Activated CD4-positive, alpha-beta T cell treated with anti-CD3 and anti-CD28 coated beads, Interleukin-2, amount 10 ng/mL, durations not matched to agents 24 days and 14 days (primary cell): ENCODE measurements at places on chromosomes 3 and 15. TPM values are rescaled to one million over a fixed set of nuclear protein-coding genes. Genes with fewer than 3 reads are reported as not detected.

The HTR3C gene
- not detected in 2 replicates for total RNA-seq

The ANKDD1A gene
- 1.4 and 1.8 TPM in 2 replicates for total RNA-seq

The LRRC34 gene
- total RNA-seq: 4.7 and 5.8 TPM in 2 replicates

The CCR5 gene
- 1.7 and 2.3 TPM in 2 replicates for total RNA-seq

The TGM5 gene
- total RNA-seq: 0.07 TPM in 1 of 2 replicates, not detected in the other

The SIN3A gene
- 92.2 and 102 TPM in 2 replicates for total RNA-seq

The DUOXA1 gene
- not detected in 2 replicates for total RNA-seq

The TTLL13 gene
- total RNA-seq: 0.44 and 1.4 TPM in 2 replicates

The GATA2 gene
- total RNA-seq: not detected in 2 replicates

The CP gene
- not detected in 2 replicates for total RNA-seq

The RYR3 gene
- not detected in 2 replicates for total RNA-seq

The CASR gene
- total RNA-seq: not detected in 2 replicates

The TEX55 gene
- total RNA-seq: not detected in 2 replicates

The SMCO1 gene
- total RNA-seq: not detected in 2 replicates

The ABTB1 gene
- 6.9 and 8.0 TPM in 2 replicates for total RNA-seq

The DNAJA4 gene
- total RNA-seq: 74.1 and 75.9 TPM in 2 replicates

The GOLGB1 gene
- total RNA-seq: 21.0 and 22.2 TPM in 2 replicates

The CNTN3 gene
- total RNA-seq: not detected in 2 replicates

The NTRK3 gene
- 0.37 and 1.6 TPM in 2 replicates for total RNA-seq

The IMPG2 gene
- total RNA-seq: 0.02 and 0.05 TPM in 2 replicates

The FGF7 gene
- total RNA-seq: not detected in 2 replicates
